CD4-positive, alpha-beta T cell treated with Interleukin-12 subunit alpha and Interleukin-12 subunit beta, for 1 hour (primary cell): ENCODE measurements at places on chromosomes 7 and 10.

- DNase-seq, result no peak
These were observed 56.7 kb downstream of the NSUN6 start for GRCh38 chr10:18594574-18595156.

- no peak for DNase-seq
These were observed 121.2 kb downstream of the MTERF1 start for GRCh38 chr7:91759205-91759863.

DNA sequence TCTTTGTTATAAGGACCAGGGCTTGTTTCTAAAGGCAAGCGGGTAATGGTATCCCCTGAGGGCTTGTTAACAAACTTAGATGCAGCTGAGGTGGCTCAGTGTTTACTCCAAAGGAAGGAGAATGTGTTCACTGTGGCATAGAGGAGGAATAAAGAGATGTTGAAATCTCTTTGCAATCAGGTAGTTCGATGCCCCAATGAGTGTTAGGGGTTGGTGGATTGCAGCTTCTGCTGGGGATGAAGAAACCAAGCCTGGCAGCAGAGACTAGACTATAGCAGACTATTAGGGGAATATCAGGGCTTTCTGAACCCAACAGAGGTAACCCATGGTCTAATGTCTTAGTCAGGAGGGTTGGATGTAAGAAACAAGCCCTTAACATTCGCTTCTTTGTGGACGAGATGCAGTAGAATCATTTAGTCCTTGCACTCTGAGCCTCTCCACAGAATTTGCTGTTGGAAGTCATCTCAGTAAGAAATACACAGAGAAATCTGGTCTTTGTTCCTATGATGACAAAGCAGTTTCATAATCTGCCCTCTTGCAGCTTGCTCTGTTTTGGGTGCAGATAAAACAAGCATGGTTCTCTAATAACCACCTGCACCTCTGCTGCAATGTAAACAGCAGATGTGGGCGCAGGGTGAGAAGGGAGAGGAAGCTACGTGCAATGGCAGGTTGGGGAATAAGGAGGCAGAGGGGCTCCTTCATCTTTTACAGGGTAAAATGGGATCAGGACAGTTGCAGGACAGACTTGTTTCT lies 108.6 kb downstream of the NRF1 start:
- no peak for DNase-seq

- peak; percentile 39 for DNase-seq
These were observed 48.8 kb upstream of the SMNDC1 start for GRCh38 chr10:110353244-110354119.

DNA sequence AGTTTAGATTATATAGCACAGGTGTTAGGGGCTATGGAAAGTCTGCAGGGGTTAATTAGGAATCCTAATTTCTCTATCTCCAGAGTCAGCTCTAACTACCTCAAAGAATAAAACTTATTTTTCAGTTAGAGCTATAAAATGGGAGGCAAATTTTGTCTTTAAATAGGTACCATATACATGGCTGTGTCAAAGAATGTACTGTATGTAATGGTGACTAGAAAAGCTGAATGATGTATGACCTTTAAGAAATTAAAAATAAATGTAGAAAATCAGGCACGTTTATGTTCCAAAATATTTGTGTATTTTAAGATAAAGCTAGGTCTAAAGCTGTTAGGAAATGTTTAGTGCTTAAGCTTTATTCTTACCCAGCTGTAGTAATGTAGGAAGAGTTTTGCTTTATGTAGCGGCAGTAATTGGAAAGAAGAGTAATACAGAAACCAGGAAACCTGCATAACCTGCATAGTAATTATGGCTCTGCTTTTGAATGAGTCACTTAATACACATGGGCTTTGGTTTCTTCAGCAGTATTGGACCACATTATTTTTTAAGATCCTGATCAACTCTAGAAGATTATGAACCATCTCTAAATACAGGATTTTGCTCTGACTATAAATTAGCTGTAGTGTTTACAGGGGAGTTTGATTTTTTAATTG lies 85.0 kb downstream of the KMT2E start:
- DNase-seq, result no peak

DNA sequence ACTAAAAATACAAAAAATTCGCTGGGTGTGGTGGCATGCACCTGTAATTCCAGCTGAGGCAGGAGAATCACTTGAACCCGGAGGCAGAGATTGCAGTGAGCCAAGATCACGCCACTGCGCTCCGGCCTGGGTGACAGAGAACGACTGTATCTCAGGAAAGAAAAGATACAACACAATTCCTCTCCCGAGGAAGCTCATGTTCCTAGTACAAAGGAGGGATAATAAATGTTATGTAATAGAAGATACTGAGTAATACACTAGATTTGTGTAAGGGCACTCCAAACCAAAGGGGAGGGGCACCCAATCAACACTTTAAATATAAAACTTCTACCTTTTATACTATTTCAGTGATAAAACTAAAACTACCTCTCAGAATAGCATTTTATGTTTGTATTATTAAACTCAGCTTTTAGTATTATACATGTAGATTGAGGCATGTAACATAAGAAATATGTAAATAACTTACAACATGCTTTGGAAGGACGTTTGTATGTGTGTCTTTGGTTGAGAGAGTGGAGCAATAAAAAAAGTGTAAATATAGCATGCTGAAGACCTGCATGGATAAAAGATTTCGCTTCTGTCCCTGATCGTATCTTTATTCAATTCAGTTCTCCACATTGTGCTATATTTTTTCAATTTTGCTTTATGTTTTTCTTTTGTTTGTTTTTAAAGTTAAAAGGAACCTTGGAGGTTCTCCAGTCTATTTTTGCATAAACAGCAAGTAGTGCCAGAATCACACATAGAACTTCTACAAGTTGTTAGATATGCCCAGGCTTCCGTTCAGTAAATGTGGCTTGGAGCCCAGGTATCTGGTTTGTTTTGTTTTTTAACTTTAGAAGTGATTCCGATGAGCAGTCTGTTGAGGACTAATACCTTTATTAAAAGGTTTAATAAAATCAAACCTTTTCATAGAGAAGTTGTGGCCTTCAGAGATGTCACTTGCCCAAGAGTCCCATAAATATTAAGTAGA lies 71.9 kb downstream of the WAC start:
- no peak for DNase-seq
